ENCODE measurements at places on chromosomes 1 and 21.

DNA sequence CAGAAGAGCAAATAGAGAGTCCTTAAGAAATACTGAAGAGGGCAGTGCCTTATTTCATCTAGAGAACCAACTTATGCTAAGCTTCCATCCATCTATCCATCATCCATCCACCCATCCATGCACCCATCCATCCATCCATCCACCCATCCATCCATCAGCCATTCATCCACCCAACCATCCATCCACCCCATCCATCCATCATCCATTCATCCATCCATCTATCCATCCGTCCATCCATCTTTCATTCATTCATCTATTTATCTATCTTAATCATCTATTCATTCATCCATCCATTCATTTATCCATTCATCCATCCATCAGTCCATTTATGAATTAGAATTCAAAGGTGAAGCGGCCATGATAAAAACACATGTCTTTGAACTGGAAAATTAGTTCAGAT is 171.5 kb upstream of the FMN2 start:
- no peak for DNase-seq

GRCh38 chr1:40044110-40044509 is 3.6 kb downstream of the CAP1 start:
- DNase-seq: no peak

DNA sequence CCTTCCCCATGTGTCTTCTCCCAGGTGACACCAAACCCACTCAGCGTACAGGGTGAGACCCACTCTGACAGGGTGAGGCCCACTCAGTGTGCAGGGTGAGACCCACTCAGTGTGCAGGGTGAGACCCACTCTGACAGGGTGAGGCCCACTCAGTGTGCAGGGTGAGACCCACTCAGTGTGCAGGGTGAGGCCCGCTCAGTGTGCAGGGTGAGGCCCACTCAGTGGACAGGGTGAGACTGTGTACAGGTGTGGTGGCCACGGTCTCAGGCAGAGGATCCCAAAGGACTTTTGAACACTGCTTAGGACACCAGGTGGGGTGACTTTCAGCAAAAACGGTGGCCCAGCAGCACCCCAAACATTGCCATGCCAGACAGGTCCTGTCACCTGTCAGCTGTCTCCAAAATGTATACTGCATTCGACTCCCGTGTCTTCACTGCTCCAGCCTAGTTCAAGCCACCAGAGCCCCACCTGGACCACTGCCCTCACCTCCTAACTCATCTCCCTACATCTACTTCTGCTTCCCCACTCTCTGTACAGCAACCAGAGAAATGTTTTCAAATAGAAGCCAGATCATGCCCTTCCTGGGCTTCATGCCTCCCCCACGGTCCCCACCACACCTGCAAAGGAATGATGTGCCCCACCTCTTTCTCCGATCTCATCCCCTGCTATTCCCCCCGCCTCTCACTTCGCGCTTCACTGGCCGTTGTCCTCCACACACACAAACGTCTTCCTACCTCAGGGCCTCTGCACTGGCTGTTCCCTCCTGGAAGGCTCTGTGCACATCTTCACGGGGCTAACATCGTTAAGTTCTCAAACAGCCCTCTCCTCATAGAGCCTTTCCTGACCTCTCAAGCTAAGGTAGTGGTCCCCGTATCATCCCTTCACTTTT is 52.1 kb downstream of the ACBD3 start:
- DNase-seq: no peak

- no peak for DNase-seq
Measured at GRCh38 chr1:178689769-178690168, 35.3 kb upstream of the RALGPS2 start.

DNA sequence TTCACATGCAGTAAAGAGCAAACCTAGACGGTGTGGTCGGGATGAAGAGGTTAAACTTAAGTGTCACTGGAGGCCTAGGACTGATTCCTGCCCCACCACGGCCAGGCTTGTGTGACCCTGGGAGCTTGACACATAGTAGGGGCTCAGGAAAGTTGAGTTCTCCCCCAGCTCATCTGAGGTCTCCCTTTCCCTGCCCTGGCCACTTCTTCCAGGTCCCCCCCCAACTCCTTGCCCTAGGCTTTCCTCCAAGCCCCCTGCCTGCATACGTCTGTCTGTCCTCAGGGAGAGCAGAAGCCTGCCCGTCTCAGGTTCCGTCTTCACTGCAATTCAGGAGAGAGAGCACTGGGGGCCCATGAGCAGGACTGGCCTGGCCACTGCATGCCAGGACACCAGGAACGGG is 225.8 kb downstream of the PTPRU start:
- DNase-seq: no peak

DNA sequence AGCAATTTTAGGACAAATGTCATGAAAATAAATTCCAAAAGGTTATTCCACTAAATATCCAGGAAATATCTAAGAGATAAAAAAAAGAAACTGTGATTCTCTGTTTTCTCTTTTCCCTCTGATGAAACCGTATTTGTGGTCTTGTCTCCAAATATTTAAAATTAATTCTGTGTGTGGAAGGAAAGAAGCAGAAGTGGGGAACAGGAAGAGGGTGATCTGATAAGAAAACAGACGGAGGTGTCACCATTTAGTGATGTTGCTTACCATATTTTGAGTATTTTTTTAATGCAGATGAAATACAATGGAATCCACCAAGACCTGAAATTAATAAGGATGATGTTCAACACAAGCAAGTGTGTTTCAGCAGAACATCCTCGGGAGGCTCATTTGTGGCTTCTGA is 29.6 kb downstream of the CLCA1 start:
- no peak for DNase-seq

GRCh38 chr1:25809929-25810328 is 9.8 kb upstream of the MTFR1L start:
- DNase-seq: no peak

DNA sequence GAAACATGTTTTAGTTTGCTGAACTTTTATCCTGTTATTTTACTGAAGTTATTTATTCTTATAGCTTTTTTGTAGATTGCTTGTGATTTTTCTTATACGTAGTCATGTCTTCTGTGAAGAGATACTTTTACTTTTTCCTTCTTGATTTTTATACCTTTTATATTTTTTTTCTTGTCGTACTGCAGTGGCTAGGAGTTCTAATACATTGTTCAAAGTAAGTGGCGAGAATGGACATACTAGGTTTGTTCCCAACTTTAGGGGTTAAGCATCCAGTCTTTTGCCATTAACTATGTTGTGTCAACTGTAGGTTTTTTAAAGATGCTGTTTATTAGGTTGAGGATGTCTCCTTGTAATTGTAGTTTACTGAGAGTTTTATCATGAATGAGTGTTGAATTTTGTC is 36.3 kb downstream of the MAN1A2 start:
- DNase-seq: no peak

DNA sequence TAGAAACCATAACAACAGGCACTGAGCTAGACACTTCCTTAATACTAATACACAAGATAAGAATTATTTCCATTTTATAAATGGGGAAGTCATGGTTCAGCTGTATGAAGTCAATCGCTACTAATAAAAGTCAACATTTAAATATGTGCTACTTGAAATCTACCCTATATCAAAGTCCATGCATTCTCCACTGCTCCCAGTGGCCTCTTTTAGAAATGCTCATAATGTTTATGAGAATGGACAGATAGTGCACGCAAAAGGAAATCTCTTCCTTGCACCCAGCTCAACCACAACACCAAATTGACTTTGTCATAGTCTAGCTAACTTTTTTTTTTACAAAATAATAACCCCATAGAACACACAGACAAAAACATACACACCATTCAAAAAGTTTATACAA is 281.7 kb upstream of the CXADR start:
- DNase-seq: no peak

- no peak for DNase-seq
Measured at GRCh38 chr1:153793973-153794615, 18.9 kb downstream of the SLC27A3 start.

GRCh38 chr1:114490274-114490693 is 20.7 kb downstream of the TRIM33 start:
- no peak for DNase-seq

DNA sequence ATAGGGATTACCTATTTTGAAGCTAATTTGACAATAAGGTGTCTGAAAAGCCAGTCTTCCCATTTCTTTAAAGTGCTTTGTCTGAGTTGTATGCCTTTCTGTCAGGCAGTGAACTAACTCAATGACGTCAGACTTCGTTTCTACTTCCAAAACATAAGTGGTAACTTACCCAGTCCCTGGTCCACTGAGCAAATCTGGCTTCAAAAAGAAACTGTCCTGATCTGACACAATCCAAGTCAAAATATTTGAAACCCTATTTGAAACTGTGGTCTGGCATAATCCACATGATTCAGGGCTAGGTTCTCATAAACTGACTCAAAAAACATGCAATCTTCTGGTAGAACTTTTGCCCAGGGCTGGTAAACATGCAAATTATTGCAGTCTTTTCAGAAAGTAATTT is 34.0 kb downstream of the DIRAS3 start:
- DNase-seq: no peak

DNA sequence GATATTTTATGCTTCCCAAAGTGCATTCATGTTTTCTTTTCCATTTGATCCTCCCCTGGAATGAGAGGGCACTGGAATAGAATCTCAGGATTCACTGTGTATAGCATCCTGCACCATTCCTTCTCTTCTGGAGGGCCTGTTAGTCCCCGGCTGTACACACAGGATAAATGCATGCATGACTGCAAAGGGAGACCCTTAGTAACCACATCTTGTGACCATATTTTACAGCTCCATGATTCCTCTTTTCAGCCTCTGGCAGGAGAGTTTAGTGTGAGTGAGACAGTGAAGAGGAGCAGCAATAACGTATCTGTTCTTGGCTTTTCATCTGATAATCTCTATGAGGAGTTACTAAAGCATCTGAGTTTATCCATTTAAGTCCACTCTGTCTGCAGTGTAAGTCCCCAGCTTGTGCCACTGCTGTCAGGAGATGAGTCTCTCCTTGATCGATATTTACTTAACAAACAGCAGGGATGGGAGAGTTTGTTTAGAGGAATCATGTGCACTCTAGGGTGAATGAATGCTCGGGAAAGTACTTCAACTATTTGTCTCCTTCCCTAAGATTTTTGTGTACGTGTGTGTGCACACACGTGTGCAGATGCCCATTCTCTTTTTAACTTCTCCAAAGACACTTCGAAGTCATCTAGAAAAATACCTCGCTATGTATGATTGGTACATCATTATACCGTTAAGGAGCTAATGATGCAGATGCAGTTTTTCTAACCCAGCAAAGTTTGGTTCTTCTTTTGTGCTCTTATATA is 41.1 kb downstream of the PROX1 start:
- DNase-seq: no peak

DNA sequence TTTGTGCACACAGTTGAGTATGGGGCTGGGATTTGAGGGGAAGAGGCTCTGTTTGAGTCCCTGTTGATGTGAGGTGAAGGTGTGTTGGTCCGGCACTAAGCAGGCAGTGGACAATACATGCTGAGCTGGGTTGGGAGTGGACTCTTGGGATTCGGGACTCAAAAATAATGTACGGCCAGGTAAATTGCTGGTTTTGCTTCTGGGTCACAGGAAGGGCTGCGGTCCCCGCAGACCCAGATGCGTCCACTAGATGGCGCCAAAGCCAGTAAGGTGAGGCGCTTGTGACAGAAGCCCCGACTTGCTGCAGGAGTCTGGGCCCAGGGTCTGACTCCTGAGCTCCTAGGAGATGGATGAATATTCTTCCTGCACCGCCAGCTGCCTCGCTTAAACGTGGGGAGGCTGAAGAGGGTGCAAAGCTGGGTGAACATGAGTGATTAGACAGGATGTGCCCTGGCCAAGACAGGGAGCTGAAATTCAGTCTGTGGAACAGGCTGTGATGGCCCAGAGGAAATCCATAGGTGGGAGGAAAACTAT is 61.4 kb downstream of the ACBD3 start:
- DNase-seq: peak; percentile 86

GRCh38 chr1:152034654-152035538 is 1.9 kb downstream of the S100A11 start:
- peak; percentile 83 for DNase-seq

GRCh38 chr1:220007438-220007837 is 38.9 kb downstream of the EPRS1 start:
- no peak for DNase-seq

GRCh38 chr1:181784039-181784683 is 277.4 kb downstream of the ZNF648 start:
- DNase-seq: no peak

DNA sequence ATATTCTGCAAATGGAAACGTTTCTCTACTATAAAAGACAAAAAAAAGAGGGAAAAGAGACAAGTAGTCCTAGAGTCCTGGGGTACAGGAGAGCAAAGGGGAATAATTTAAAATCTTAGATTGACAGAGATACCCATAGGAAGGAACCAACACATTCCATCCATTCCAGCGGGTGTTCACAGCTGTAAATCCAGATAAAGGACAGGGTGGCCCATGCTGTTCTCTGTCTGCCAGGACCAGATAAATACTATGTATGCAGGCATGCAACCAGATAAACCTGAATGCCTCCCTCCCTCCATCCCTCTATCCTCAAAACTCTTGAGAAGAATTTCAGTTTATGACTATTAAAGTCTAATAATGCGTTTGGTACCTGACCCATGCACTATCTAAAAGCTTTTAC is 131.8 kb downstream of the PTPN14 start:
- no peak for DNase-seq

DNA sequence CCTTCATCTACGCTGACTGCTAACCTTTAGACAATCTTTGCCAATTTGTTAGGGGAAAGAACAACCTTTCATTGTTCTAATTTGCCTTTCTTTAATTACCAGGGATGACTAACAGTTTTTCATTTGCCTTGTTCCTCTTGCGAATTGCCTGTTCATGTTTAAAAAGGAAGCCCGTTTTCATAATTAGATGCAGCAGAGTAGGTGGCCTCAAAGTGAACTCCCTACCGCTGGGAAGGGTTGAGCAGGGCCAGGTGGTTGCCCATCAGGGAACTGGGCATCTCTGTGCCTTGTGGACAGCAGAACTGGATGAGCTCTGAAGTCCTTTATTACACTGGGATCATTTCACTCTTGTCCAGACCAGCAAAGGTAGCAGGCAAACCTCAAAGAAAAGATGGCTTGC is 59.0 kb downstream of the HIVEP3 start:
- no peak for DNase-seq

GRCh38 chr1:230421481-230421880 is 4.7 kb downstream of the PGBD5 start:
- no peak for DNase-seq

- DNase-seq: no peak
Measured at GRCh38 chr1:35261412-35262120, 6.9 kb upstream of the ZMYM4 start.

DNA sequence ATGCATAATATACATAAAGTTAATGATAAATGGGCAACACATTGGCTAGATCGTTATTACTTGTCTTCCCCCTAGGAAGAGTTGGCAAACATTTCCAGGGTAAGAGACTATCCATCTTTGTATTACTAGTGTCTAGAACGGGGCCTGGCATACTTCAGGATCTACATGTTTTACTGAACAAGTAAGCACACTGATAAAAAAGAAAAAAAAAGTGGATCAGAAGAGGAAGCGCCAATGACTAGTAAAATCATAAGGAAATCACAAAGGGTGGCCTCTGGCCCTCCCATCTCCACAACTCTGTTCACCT is 482 bp downstream of the TM2D1 start:
- no peak for DNase-seq

Measured in DND-41 (cell line).